KG1 (cell line): ENCODE measurements at places on chromosomes 12 and 14.
A peak's percentile ranks its signal among the peaks of the same experiment; 100 is the strongest.

DNA sequence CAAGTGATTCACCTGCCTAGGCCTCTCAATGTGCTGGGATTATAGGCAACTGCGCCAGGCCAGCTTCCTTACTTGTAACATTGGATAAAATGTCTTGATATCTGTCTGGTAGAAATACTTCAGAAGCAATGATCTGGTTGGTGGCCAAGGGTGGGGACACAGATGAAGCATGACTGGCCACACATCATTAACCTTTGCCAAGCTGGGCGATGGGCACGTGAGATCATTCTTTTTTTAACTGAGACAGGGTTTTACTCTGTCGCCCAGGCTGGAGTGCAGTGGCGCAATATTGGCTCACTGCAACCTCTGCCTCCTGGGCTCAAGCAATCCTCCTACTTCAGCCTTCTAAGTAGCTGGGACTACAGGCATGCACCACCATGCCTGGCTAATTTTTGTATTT, 31.1 kb downstream of the PLEKHH1 start:
- DNase-seq: no peak

- DNase-seq: no peak
These were observed 161.5 kb downstream of the DERA start for GRCh38 chr12:16072678-16073077.

DNA sequence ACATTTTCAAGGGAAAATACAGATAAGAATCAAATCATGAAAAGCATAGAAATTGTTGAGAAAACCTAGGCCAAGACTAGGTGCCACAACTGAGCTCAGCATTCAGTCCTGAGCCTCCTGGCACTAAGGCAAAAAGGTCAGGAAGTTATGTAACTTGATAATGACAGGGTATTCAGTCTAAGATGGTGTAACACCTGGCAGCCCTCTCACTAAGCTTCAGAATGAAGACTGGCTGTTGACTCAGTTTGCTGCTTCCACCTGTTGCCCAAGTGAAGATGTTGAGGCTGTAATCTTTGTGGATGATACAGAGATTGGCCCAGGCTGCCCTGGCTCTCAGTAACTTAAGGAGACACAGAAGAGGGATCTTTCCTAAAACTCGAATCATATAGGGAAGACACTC, 19.6 kb downstream of the PROX2 start:
- no peak for DNase-seq

DNA sequence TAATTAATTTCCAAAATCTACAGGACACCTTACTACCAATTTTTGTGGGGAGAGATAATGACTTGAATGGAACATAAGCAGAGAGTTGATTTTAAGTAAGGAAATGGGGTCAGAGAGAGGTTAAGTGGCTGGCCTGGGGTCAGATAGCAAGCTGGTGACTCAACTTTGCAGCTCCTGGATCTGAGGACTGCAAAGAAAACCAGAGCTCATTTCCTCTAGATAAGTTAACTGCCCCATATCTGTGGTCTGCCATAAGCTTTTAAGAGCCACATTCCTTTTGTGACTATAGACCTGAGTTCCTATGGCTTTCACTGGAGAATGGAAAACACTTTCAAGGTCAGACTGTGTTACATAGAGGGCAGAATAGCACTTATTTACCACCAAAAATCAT, 201.2 kb upstream of the PRICKLE1 start:
- no peak for DNase-seq

- DNase-seq: no peak
These were observed 77.8 kb downstream of the SLC24A4 start for GRCh38 chr14:92400579-92401444.

DNA sequence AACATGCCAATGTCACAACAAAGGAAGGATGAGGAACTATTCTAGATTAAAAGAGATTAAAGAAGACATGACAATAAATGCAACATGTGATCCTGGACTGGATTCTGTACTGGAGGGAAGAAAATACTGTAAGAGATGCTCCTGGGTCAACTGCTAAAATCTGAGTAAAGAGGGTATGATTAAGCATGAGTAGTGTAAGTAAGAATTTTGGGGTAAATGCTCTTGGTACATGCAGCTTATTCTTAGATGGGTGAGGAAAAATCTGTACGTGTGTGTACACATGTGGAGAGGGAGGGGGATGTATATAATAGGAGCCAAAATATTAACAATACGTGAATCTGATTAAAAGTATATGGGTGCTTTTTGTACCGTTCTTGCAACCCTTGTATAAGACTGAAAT, 66.0 kb downstream of the CDC42BPB start:
- no peak for DNase-seq

GRCh38 chr14:22540811-22541360, 48.1 kb downstream of the DAD1 start:
- no peak for DNase-seq

- no peak for DNase-seq
These were observed 157.5 kb upstream of the HIF1A start for GRCh38 chr14:61537563-61538463.

GRCh38 chr14:37778135-37778943, 182.9 kb downstream of the TTC6 start:
- no peak for DNase-seq

GRCh38 chr14:91281346-91281745, 36.8 kb upstream of the GPR68 start:
- no peak for DNase-seq

- no peak for DNase-seq
These were observed 975.1 kb downstream of the AACS start for GRCh38 chr12:126040307-126040706.

- no peak for DNase-seq
These were observed 124.8 kb upstream of the RASSF8 start for GRCh38 chr12:25833657-25834056.

DNA sequence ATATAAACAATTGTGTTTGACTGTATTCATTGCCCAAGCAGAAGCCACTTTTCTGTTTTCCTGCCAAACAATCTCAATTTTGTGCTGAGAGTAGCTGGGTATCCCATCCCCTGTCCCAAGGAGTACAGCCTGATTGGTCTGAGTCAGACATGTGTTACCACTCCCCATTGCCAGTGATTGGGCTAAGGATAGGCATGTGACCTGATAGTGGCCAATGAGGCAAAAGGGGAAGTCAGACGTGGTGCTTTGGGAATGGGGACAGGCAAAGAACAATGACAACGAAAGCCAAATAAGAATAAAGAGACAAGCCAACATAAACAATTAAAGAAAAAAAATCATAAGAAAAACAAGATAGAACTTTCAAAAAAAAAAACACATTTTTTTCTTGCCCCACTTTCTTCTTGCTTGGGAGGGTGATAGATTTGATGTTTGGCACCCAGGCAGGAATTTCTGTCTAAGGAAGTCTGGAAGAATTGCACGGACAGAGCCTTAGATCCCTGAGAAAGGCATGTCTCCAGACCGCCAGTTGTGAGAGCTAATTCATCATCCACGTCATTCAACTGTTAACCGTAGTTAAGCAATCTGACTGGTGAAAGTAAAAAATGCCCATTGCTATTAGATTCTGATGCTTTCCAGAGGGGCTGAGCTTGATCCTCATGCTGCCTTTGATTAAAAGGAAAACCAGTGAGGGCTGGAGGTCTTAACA, 626.6 kb upstream of the TMEM132C start:
- no peak for DNase-seq

GRCh38 chr12:91441246-91441645, 258.6 kb upstream of the DCN start:
- DNase-seq: no peak

DNA sequence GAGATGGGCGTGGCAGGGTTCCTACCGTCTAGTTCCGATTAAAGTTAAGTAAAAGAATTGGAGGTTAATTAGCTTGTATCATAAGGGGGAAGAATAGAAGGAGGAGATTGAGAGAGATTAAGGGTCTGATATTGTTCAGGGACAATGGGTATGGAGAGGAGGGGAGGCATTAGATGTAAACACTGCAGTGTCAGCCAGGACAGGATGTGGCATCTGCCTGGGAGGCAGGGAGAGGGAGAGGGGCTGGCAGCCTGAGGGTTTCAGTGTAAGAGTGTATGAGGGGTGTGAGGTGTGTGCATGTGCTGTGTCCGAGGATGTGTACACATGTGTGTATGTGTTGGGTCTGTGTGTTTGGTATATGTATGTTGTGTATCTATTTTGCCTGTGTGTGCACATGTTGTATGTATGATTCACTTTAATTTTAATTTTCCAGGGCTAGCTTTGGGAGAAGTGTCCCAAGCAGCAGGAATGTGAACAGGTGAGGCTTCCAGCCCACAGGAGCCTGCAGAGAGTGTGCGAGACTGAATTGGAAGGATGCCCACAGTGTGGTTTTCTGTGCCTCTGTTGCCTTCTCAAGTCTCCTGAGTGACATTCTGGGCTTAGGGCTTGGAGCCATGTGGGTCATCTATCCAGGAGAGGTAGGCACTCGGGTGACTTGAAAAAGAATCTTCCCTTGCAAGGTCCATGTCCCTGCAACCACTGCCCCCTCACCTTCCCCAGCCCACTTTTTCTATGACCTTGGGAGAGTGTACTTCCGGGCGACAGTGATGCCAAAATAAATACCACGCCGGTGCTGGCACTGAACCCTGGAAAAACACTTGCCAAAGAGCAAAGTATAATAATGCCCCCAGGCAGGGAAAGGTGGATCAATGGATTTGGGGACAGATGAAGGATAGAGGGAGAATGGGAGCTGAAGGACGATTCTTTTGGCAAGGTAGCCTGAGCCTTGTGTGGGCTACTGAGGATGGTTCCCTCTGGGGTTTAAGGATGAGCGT, 36.8 kb upstream of the DCD start:
- DNase-seq: no peak

- DNase-seq: no peak
These were observed 295.7 kb downstream of the CEP128 start for GRCh38 chr14:80645667-80646413.

GRCh38 chr12:46523446-46523845, 150.9 kb upstream of the SLC38A2 start:
- no peak for DNase-seq

- DNase-seq: no peak
These were observed 57.1 kb upstream of the SLCO1B1 start for GRCh38 chr12:21073822-21074460.

DNA sequence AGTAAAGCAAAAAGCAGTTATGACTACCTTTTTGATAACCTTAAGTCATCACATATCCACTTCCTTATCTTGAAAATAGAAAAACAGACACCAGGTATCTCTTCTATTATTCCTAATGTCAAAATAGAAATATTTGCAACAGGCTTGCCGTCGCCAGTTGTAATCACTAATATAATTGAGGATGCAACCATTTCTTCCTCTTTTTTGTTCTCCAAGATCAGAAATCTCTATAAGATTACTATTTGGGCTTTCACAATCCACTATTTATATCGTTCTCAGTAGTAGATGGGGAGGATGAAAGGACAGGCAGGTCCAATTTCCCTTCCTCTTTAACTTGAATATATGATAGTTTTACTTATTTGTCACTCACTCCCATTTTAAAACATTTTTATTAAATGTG, 130.2 kb upstream of the HMGA2 start:
- DNase-seq: no peak

DNA sequence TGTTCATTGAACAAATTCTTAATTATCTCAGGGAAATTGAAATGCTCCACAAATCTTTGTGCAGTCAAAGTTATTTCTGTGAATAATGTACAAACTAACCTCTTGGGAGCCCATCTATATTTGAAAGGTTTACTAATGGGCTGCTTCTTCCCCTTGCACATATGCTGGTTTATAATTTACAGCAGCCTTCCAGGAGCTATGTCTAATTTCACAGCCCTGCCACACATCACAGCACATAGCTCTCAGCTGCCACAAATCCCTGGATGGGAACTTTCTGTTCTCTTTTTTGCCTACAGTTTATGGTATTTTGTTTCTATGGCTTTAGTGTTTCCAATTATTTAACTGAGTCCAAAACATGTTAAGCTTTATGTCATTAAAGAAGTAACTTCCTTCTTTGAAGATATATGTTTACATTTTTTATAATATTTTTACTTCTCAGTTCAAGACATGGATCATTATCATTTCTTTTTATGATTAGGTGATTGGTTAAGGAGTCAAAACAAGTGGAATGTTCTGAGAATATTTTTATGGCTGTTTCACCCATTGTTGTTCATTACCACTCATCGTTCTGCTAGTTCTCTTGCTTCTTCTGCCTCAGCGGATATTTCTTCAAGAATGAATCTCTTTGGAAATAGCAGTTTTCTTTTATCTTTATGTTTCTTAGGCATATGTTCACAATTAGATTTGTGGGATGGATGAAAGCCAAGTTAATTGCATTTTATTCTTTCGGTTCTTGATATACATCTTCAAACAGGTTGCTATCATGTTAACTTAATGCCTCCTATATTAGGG, 475.6 kb upstream of the MIS18BP1 start:
- DNase-seq: no peak

DNA sequence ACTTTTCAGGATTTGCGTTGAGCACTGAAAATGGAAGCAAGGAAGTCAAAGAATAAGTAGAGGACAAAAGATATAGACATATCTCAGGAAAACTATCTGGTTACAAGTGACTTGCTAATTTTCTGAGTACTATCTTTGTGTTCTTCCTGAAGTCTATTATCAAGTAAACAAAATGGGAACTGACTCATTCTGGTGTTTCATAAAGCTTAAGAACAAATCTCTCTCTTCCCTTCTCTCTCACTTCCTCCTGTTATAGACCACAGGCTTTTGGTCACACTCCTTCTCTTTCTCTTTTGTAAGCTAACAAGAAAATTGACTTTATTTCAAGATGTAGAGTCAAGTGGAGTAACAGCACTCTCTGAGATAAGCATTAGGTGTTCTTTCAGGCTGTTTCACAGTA, 406.6 kb upstream of the SYT1 start:
- DNase-seq: no peak

DNA sequence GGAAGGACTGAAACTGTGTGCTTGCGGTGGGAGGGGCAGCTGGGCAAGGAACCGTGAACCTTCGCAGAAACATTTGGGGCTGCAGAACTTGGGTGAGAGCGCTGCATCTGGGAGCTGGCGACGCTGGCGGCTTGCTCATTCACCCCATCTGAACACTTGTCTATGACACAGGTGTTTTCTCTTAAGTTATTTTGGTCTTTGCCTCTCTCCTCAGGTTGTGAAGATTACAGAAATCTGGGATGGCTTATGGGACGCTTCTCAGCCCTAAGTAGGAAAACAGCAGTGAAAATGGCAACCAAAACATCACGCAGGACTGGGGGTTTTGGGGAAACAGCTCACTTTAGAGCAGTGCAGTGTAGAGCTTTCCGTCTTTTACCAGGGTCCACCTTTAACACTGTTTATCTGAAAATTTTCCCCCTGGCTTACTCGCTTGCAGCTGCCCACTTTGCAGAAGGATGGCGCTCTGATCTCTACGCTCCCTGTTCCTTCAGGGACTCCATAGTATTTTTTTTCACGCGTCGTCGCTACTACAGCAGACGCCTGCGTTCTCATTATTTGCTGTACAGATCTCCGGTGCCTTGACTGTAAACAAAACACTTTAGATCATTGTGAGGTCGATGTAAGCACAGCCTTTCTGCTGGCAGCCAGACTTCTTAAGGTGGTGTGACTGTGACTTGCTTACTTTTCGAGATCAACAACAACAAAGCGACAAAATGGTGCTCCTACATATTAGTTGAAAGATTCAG, 2.7 kb upstream of the CDKN1B start:
- DNase-seq: no peak

DNA sequence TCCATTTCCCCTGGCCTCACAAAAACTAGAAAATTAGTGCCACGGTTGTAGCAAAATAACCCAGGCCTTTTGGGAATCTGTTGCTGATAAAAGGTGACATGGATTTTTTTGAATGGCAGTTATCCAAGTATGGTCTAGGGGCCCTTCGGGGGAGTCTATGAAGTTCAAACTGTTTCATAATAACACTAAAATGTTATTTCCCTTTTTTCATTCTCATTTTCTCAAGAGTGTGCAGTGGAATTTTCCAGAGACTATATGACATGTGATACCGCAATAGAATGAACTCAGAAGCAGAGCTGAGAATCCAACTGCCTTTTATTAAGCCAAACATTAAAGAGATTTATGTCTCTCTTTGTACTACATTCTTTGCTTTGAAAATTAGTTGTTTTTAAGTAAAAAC, 26.9 kb downstream of the GSTZ1 start:
- DNase-seq: peak; percentile 28
